AG10803 (cell line): ENCODE measurements at places on chromosomes 2 and 18.

DNA sequence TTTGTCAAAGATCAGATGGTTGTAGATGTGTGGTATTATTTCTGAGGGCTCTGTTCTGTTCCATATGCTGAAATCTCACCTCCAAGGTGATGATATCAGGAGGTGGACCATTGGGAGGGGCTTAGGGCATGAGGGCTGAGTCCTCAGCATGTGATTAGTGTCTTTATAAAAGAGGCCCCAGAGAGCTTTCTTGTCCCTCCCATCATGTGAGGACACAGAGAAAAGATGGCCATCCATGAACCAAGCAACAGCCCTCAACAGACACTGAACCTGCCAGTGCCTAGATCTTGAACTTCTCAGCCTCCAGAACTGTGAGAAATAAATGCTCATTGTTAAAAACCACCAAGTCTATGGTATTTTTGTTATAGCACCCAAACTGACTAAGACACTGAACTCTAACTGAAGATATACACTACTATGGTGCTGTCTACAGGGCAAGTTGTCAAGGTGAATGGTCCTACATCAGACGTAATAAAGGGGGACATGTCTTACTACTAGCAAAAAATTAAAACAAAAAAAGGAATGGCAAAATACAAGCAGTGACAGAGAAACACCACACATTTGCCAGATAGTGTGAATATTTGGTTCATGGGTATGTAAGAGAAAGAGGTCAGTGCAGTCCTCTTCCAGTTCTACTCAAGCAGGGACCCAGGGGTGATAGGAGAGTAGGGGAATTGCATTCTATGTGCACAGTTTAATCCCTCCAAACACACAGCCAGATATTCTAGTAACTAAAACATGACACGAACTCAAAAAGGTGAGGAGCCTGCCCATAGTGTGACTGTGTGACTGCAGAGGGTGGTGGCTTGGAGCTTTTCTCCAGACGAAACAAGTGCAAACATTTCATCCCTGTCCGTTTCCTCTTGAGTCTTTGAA, 164.4 kb upstream of the MYCN start:
- no peak for DNase-seq

GRCh38 chr2:100339823-100340222, 17.5 kb upstream of the LONRF2 start:
- no peak for DNase-seq

GRCh38 chr2:14905571-14905970, 273.1 kb downstream of the LRATD1 start:
- no peak for DNase-seq

GRCh38 chr18:23838233-23838632, 149.0 kb downstream of the LAMA3 start:
- no peak for DNase-seq

DNA sequence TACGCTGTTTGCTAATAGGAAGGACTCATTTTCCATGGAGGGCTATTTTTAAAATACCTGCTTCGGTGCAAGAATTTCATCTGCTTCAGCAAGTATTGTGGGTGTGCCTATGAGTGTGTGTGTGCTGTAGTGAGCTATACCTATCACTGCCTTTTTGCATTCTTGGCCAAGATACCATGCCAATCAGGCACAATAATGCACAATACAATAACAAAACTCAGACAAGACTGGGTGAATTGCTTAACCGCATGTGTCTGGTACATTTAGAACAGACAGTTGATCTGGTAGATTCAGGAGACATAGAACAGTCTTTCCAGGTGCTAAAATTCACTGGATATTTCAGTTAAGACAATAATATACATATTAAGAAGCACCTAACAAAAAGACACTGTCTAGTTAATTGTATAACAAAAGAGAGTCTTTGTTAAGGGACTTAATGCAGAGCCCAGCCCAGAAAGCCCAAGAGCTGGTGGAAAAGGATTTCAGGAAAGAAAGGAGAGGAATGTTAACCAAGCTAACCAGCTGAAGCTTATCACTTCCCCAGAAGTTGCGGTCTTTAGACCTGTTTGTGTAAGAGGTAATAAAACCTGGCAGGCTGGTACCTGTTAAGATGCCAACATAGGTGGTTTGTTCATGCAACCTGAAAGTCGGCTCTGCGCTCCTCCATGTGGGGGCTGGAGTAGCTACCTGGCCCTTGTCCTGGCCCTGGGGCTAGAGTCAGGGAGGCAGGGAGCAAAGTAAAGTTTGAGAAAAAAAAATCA, 153.3 kb upstream of the RBMS1 start:
- DNase-seq: no peak

DNA sequence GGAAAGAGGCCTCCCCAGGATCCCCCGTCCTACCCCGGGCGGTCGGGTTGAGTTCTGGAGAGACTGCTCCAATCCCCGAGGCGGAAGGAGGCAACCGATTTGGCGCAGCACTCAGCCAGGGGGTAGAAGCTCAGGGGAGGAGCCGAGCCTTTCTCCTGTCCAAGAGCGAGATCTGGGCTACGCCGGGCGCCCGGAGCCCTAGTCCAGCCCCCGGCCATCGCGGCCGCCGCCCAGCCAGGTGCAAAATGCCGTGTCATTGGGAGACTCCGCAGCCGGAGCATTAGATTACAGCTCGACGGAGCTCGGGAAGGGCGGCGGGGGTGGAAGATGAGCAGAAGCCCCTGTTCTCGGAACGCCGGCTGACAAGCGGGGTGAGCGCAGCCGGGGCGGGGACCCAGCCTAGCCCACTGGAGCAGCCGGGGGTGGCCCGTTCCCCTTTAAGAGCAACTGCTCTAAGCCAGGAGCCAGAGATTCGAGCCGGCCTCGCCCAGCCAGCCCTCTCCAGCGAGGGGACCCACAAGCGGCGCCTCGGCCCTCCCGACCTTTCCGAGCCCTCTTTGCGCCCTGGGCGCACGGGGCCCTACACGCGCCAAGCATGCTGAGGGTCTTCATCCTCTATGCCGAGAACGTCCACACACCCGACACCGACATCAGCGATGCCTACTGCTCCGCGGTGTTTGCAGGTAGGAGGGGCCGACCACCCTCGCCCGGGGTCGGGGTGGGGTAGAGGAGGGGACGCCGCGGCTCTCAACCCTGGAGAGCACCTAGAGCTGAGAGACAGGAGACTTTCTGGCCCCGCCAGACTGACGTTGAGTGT, at the start of gene DYSF:
Gene DYSF, plus strand, starts transcription at position 158 of the 817 bp plus-strand sequence.
- DNase-seq: peak; percentile 21

GRCh38 chr2:64657411-64657810, 3.7 kb upstream of the SERTAD2 start:
- no peak for DNase-seq

GRCh38 chr2:57444752-57445430, 601.7 kb upstream of the VRK2 start:
- no peak for DNase-seq

DNA sequence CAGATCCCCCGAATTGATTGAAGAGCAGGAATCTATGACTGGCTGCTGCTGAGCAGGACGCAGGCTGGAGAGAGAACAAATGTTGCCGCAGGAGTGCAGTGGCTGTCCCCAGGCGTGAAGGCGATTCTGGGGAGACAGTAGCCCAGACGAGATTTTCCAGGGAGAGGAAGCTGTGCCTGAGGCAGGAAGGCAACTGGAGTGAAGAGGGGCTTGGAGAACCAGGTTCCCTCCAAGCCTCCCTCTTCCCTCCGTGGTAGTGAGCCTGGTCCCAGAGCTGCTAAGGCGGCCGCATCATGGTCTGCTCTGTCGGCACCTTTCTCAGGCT, 1.3 kb upstream of the NPPC start:
- DNase-seq: no peak

DNA sequence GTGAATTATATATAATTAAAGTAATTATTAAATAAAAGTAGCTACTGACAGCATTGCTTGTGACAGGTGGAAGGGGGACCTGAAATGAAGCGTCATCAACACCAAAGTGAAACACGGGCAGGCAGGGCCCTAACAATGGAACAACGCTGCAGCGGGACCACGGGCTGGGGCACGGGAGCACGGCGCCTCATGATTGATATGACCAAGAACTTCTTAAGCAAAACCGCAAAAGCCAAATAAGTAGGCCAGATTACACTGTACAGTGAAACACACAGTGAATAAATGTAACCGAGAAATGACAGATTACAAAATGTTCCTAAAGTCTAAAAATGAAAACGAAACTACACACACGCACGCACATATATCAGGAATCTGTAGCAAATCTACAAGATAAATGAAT, 81.4 kb downstream of the SNTG2 start:
- no peak for DNase-seq

- DNase-seq: peak; percentile 21
These were observed 33.6 kb downstream of the APCDD1 start for GRCh38 chr18:10488017-10488416.

- DNase-seq: no peak
These were observed 3.8 kb upstream of the BOK start for GRCh38 chr2:241554610-241555322.

DNA sequence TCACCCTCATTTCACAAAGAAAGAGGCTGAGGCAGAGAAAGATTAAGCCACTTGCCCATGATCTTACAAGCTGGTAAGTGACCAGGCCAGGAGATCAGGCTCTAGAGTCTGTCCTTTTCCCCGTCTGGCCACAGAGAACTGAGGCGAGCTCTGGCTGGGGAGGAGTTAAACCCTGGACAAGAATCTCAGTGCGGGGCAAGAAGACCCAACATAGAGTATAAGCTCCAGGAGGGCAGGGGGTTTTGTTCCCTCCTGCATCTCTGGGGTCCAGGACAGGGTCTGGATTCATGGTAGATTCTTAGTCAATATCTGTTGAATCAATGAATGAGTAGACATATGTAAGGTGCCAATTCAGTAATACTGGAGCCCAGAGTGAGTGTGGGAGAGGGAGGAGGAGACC, 12.9 kb upstream of the INPP5D start:
- no peak for DNase-seq

- DNase-seq: no peak
These were observed at the start of gene CCDC68 for GRCh38 chr18:54958704-54959625. Gene CCDC68 (minus strand): TSS chr18:54959461. CDS start chr18:54942791, 16,670 bp downstream.

GRCh38 chr2:109422758-109423500, 190.8 kb downstream of the SEPTIN10 start:
- DNase-seq: no peak

- no peak for DNase-seq
These were observed 20.0 kb downstream of the NAB1 start for GRCh38 chr2:190668892-190669291.

DNA sequence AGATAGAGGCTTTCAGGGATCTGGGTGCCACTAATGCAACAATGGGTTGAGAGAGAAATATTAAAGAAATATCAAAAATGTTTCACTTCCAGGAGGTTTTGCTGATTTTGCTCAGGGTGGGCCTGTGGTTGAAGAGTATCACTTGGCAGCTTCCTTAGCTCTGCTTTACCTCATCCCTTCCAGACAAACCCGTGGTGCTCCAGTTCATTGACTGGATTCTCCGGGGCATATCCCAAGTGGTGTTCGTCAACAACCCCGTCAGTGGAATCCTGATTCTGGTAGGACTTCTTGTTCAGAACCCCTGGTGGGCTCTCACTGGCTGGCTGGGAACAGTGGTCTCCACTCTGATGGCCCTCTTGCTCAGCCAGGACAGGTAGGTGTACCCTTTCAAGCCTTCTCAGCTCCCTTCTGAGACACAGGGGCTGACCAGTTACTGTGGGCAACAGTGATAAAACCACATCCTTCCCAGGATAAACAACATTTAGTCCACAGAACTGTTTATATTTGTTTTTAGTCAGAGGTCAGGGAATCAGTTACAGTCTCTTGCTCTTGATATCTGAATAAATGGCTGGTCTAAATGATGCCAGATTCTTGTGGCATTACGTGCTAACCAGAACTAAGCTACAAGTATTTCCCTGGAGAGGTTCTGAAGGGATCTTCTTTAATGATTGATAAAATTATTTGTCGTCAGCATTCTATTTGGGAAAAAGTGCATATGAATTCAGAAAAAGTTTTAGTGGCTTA, 7.0 kb downstream of the SLC14A1 start:
- DNase-seq: peak; percentile 49

GRCh38 chr2:45257820-45258219, 248.6 kb upstream of the SIX2 start:
- DNase-seq: no peak

- no peak for DNase-seq
These were observed 316.1 kb downstream of the PTH2R start for GRCh38 chr2:208722731-208723130.

DNA sequence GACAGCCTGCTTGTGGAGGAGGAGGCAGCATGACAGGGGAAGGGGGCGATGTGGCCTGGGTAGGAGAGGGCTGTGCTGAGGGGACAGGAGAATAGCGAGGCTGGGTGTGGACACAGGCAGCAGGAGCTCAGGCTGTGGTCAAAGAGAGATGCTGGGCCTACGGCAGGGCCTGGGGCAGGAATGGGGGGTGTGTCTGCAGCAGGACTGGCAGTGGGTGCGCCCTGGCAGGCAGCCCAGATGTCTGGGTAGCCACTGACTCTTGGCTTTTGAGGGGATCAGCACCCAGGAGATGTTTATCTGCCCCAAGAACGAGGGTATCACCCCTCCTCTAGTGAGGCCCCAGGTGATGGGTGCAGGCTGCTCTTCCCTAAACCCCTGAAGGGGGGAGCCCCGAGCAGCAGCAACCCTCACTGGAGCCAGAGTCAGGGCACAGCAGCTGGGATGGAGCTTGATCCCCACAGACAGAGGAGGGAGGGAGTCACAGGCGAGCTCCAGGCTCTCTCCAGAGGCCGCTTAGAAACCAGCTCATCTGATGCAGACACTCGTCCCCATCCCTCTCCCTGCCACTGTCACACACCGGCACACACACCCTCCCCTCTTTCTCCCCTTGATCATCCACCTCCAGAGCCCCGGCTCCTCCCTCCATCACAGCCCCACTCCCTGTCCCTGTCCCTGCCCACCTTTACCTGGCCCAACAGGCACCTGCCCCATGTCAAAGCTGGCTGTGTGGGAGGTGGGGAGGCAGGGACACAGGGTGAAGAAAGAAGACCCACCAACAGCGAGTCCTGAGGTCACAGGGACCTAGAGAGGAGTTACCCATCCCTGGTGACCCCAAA, 29.8 kb upstream of the TNS1 start:
- no peak for DNase-seq

DNA sequence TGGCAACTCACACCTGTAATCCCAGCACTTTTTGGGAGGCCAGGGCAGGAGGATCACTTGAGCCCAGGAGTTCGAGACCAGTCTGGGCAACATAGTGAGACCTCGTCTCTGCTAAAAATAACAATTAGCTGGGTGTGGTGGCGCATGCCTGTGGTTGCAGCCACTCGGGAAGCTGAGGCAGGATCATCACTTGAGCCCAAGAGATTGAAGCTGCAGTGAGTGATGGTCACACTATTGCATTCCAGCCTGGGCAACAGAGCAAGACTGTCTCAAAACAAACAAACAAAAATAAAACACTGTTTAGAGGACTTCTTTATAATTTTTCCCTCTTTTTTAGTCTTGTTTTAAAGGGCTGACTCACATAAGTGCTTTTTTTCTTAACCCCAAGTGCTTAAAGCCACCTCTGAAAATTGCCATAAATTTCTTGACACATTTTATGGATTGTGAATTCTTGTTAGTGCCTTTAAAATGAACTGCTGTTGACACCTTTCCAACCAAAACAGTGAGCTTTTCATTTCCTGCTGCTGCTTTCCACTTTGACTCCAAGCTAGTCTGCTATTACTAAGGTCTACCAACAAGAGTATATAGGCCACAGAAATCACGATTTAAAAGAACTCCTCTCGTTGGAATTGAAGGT, 41.7 kb downstream of the CYP20A1 start:
- DNase-seq: peak; percentile 81

- peak; percentile 31 for DNase-seq
These were observed 13.2 kb upstream of the CD302 start for GRCh38 chr2:159811232-159811631.
